ENCODE measurements at places on chromosomes 7 and 10.

DNA sequence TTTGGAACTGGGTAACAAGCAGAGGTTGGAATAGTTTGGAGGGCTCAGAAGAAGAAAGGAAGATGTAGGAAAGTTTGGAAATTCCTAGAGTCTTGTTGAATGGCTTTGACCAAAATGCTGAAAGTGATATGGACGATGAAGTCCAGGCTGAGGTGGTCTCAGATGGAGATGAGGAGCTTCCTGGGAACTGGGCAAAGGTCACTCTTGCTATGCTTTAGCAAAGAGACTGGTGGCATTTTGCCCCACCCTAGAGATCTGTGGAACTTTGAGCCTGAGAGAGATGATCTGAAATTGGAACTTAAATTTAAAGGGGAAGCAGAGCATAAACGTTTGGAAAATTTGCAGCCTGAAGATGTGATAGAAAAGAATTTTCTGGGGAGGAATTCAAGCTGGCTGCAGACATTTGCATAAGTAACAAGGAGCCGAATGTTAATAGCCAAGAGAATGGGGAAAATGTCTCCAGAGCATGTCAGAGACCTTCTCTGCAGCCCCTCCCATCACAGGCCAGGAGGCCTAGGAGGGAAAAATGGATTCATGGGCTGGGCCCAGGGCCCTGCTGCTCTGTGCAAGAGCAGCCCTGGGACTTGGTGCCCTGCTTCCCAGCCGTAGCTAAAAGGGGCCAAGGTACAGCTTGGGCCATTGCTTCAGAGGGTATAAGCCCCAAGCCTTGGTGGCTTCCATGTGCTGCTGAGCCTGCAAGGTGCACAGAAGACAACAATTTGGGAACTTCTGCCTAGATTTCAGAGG, 3.6 kb downstream of the PDSS1 start:
- DNase-seq: no peak

- no peak for DNase-seq
Measured at GRCh38 chr7:159095979-159096411, 48.7 kb downstream of the VIPR2 start.

DNA sequence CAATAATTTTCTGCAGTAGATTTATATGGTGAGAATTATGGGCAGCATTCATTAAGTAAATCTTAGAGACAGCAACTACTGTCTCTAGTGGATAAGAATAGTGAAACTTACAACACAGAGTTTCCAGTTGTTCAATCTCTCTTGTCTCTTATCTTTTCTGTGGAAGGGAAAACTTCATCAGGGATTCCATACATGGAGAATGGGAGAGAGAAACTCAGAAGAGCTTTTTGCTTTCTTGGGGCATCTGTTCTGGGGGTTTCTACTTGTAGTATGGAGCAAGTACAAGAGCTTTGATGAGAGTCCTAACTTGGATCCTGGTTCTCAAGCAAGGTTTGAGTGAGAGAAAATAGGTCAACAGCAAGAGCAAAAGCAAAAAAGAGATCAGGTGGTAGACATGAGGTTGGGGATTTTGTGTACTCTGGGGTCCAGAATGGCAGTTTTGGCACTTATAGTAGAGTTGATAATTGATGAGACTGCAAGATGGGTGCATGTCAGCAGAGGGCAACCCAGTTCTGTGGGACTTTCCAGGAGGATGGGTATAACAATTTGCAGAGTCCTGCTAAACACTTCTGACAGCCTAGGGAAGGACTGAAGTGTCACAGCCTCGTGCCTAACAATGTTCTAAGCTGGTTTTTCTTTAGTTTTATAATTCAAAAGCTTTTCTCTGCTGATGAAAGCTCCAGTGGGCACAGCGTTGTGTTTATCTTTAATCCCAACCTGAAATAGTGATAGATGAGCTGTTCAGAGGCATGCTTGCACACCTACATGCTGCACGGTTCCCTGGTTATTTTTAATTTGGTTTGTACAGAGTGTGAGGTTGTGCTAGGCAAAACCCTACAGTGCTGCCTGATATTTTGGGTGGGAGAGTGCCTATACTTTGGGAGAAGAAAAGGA, 32.0 kb upstream of the STRIP2 start:
- no peak for DNase-seq

- DNase-seq: no peak
Measured at GRCh38 chr10:67527351-67527750, 168.6 kb downstream of the CTNNA3 start.

- DNase-seq: no peak
Measured at GRCh38 chr10:78852466-78853240, 216.1 kb upstream of the ZMIZ1 start.

DNA sequence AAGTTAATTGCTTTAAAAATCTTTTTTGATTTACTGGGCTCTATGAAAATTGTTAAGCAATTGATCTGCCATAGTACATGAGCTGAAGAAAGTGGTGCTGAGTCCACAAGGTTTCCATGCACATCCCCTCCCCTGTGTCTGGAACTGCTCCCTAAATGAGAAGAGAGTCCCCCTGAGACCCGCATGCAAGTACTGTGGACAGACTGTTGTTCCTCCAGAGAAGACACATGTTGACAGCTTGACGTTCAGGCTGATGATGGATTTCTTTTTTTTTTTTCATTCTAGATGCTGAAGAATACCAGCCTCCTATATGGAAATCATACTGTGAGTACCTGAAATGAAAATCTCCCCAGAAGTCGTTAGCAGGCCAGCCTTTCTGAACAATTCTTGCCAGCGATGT, 159.8 kb downstream of the CHN2 start:
- DNase-seq: no peak

GRCh38 chr7:147245274-147245673, 1128.7 kb downstream of the CNTNAP2 start:
- DNase-seq: peak; percentile 53

DNA sequence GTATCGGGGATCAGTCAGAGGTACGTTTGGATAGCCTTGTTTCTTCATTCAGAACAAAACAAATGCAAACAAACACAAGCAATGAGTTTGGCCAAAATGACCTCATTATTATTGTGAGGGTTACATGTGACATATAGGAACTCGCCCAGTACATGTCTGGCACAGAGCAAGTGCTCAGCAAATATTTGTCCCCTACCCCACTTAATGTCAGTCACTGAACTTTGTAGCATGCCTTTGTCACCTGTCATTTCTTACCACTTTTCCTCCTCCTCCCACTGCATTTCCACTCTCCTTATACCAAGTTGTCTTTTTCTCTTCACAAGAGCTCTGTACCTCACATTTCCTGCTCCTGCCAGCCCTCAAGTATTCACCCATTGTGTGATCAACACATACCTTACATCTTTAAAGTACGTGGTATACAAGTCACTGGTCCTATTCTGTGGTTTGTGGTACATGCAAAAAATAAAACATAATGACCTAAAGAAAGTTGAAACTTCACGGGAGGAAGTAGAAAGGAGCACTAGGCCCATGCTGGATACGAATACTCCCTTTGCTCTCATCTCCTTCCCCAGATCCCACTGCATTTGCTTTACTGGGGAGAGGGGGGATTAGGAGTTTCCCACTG, 236.0 kb downstream of the INHBA start:
- DNase-seq: no peak

- DNase-seq: no peak
Measured at GRCh38 chr7:73919694-73920375, 58.9 kb downstream of the TMEM270 start.

DNA sequence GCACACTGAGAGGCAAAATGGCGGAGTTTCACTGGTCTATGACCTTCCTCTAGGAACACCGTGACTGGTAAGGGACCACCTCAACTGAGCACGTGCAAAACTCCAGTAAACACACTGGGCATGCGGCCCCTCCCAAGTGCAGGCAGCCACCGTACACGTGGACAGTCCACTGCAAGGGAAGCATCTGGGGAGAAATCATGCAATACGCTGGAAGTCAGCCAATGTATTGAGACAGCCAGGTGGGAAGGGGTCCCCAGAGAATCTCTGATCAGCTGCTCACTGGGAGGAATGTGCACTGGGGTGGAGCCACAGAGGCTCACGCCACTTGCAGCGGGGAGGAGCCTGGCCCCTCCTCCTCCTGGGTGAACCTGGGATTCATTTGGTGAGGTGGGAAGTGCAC, 49.3 kb downstream of the CFAP46 start:
- no peak for DNase-seq

DNA sequence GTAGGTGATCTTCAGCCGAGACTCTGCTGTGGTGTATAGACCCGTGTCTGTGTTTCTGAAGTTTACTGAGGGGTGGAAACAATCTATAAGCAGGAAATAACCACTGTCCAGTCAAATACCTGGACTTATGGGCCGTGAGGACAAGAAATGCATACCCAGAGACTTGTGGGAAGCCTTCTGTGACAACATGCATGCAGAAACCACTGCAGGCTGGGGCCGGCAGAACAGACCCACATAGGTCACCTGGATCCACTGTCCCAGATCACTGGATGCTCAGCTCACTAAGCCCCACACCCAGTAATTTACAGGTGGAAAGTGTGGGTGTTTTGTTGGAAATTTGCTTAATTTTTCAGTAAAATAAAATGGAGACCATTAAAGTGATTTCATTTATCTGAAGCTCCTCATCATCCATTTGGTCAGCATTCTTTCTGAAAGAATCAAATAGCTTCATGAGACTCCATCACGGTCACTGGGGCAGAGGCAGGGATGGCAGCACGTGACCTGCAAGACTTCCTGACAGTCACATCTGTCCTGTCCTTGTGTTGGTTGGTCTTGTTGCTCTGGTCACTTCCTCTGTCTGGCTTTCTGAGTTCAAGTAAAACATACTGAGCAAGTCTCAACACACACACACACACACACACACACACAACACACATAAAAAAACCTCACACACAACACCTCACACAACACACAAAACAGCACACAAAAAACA, 108.3 kb downstream of the TNS3 start:
- DNase-seq: no peak

DNA sequence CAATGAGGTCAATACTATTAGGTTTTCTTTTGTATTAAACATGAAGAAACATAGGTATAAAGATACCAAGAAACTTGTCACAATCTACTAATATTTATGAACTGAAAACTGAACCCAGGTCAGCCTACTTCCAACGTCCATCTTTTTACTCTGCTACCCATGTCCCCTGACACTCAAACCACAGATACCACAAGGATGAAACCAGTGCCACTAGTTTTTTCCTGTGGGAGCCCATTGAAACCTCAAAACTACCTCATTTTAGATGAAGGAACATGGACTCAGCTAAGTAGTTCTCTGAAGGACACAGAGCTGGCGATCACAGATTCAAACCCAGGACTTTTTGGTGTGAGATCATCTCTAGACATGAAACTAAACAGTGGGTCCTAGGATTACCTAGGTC, 6.8 kb downstream of the TET1 start:
- no peak for DNase-seq

DNA sequence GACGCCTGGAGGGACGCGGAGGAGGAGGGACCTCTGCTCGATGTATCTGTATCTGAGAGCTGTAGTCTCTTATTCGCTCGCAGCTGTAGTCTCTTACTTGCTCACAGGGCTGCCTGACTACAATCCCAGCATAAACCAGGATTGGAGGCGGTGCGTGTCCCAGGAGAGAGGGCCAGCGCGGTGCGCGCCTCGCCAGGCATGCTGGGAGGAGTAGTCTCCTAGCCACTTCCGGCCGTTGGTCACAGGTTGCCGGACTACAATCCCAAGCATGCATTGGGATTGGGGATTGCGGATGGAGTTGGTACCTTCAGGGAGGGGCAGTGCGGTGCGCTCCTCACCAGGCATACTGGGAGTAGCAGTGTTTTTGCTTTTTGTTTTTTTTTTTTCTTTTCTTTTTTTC, 421.7 kb upstream of the NUPR2 start:
- DNase-seq: no peak

GRCh38 chr7:91343420-91343960, 79.3 kb downstream of the FZD1 start:
- DNase-seq: no peak

DNA sequence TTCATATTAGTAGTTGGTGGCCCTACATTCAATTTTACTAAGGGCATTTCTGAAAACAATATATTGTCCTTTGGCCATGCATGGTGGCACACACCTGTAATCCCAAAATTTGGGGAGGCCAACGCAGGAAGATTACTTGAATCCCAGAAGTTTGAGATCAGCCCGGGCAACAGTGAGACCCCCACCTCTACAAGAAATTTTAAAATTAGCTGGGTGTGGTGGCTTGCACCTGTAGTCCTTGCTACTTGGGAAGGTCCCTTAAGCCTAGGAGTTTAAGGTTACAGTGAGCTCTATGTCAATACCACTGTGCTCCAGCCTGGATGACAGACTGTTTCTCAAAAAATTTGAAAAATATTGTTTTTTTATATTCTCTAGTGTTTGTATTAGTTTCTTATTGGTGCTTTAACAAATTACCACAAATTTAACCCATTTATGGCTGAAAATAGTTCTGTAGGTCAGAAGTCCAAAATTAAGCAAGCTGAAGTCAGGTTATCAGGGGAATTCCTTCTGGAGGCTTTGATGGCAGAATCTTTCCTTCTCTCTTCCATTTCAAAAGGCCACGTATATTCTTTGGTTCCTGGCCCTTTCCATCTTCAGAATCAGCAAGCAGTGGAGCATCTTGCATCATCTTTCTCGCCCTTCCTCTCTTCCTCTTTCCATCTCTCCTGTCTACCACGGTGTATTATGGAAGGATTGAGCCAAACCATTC, 12.4 kb downstream of the CBX3 start:
- DNase-seq: no peak

- peak; percentile 64 for DNase-seq
Measured at GRCh38 chr10:2927958-2928840, 139.1 kb upstream of the PFKP start.

GRCh38 chr7:140674899-140675701, 2.4 kb downstream of the ADCK2 start:
- DNase-seq: peak; percentile 43

DNA sequence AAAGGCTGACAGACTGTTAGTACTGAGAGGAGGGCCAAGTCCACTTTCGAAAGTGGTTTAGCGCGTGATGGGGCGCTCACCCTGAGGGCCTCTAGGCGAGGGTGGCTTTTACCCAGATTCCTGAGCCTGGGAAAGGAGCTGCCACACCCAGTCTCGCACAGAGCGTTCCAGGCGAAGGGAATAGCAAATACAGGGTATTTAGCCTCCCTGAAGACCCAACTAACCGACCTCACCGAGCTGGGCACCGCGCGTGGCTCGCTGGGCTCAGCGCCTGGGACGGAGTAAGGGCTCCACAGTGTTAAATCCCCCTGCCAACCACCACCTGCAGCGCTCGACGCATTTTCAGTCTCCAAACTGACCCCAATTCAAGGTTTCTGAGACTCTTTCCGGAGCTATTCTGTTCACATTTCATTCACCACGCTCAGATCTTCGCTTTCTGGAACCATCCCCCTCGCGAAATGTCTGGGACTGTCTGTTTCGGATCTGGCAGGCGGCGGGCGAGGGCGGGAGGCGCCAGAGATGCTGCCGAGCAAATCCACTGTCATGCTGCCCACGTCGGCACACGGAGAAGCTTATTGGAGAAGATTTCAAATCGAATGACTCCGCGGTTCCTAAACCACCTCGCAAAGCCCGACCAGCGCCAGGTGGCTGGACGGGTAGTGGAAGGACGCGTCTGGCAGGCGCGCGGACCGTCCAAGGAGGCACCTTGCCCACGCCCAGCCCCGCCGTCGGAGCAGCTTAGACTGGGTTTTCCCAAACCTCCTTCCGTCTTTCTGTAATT, 1.4 kb upstream of the OSBPL3 start:
- peak; percentile 26 for DNase-seq

GRCh38 chr7:39621261-39621660, 2.1 kb upstream of the RALA start:
- no peak for DNase-seq

Measured in NCI-H2081 (cell line).